ENCODE measurements at places on chromosomes 3 and 15.

DNA sequence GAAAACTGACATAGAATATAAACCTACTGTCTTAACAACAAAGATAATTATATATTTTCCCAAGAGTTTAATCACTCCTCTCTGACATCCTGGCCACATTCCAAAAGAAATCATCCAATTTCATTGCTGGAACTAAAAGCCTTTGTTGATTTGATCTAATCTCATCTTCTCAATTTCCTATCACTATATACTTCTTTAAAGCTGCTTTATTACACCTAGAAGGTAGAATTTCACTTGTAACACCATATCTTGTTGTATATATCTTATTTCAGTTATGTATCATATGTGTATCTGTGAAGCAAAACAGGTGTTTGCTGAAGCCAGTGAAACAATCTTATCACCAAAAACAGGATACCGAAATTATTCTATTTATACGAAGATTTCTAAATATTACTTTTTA lies 740.2 kb downstream of the ROBO1 start:
- DNase-seq = no peak

DNA sequence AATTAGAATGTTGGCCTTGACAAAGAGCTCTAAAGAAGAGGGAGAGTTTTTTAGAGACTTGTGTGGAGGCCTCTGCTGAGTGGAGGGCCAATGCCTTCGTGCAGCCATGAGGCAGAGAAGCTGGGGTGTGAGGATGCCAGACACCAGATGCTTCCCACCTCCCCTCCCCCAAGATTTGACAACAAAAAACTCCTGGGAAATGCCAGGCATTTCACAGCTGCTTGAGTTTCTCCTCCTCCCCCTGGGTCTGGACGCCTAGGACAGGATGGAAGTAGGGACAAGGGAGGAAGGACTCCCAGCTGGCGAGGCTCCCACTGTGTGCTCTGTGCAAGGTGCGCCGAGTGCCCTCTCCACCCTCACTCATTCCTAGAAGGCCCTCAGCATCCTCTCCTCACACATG lies 20.1 kb downstream of the TGM4 start:
- DNase-seq = peak; percentile 49

DNA sequence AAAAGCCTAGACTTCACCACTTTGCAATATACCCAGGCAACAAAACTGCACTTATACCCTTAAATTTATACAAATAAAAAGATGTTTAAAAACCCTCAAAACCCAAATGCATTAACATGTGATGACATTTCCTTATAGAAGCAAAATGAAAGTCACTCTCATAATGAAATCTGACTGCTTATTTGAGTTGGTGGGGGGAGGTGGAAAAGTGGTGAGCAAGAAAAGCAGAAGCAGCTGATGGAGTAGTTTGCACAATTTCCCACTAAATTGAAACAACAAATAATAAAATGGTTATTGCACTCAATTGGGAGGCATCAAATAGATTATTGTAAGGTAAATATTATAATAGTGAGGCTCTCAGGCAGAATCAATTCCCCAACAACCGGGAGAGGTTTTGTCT lies 54.0 kb upstream of the GADL1 start:
- no peak for DNase-seq

DNA sequence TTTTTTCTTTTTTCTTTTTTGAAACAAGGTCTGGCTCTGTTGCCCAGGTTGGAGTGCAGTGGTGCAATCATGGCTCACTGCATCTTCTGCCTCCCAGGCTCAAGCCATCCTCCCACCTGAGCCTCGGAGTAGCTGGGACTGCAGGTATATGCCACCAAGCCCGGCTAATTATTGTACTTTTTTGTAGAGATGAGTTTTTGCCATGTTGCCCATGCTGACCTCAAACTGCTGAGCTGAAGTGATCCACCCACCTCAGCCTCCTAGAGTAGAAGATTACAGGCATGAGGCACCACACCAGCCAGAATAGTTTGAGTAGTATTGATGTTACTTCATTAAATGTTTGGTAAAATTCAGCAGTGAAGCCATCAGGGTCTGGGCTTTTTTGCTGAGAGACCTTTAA lies 251.8 kb downstream of the CADM2 start:
- DNase-seq = no peak

GRCh38 chr3:58167431-58168351 lies 43.1 kb downstream of the DNASE1L3 start:
- peak; percentile 61 for DNase-seq

GRCh38 chr3:110650741-110651140 lies 420.9 kb upstream of the NECTIN3 start:
- DNase-seq = no peak

DNA sequence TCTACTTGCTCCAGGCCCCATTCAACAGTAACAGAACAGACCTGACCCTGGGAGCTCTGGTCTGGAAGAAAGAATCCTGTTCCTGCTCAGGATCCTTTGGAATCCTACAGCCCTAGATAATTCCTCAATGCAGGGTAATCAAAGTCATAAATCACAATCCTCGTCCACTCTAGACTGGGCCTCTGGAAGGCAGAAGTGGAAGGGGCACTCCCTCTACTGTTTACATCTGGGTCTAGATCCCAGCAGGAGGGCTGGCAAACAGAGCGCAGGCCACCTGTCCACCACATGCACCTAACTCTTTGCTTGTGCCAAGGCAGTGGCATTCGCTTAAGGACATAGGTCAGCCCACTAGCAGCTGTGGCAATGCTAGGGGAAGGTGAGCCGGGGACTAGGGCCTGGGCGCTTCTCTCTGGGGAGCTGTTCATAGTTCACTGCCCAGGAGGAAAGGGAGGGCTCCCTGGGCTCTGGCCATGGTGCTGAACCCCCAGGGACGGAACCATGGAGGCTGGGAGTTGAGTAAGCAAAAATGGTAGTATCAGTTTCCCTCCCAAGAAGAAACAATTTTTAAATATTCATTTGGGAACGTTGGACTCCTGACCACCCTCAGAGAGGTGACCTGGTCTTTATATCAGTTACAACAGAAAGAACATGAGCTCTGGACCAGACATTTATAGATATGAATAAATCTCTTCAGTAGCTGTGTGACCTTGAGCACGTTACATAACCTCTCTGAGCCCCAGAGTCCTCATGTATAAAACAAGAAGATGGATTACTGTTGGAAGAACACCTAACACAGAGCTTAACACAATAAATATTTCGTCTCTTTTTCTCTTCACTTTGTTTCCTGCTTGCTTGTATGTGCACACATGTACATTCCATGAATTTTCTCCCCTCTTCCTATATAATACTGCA lies 90.2 kb downstream of the NTRK3 start:
- peak; percentile 44 for DNase-seq

DNA sequence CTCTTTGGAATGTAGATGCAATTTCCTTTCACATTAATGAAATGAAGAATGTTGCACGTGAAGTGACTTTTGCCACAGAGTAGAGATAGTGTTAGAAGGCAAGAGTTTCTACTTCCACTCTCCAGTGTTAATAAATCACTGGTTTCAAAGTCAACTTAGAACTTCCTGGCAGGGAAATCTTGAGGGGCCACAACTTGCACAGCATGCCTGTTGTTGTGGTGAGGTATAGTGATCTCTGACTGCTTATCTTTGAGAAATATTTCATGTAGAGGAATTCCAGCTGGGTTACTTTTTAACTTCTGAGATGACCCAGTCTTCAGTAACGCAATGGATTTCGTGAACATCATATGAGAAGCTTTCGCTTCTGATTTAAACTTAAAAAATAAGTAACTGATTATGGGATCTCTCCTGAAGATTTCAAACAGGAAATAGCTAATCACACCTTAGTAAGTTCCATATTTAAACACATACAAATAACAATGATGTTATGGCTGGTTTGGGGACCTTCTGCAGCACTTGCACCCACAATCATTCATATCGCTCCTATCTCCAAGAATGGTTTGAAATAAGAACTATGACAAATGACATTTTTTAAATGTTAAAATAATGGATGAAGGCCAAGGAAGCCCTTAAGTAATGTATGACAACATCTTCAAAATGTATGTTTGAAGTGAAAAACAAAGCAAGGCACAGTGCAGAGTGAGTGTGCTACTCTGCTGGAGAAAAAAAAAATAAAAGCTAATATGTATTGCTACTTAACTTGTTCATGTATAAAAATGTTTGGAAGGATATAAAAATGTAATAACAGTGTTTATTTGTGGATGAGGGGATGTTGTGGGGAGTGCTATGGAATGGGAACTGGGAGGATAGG lies 726.5 kb upstream of the NECTIN3 start:
- DNase-seq = peak; percentile 44

- DNase-seq = peak; percentile 35
These were observed 144.4 kb downstream of the DNAJB8 start for GRCh38 chr3:128322030-128323022.
